ENCODE measurements at places on chromosomes 3 and 15. TPM values are rescaled to one million over a fixed set of nuclear protein-coding genes. Genes with fewer than 3 reads are reported as not detected.

DNA sequence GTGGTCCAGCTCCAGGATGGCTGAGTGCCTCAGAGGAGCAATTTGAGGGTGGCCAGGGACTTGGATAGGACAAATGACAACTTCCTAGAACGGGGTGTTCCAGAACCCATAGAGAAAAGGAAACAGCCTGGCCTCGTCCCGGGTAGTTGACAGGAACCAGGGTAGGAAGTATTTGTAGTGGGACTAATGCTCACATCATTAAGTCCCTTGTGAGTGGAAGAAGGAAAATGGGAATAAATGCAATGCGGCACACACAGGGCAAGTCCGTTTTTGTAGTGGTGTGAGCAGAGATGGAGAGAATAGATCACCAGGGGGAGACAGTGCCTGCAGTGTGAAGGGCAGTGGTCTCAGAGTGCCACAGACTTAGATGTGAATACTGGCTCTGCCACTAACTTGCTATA, 19.6 kb downstream of the TIMP4 start:
- peak; percentile 53 for DNase-seq

Gene CILP
- not detected for total RNA-seq

Gene ACSBG1
- 3.9 TPM for total RNA-seq

GRCh38 chr3:165644331-165644730, 192.9 kb downstream of the BCHE start:
- DNase-seq, result no peak

DNA sequence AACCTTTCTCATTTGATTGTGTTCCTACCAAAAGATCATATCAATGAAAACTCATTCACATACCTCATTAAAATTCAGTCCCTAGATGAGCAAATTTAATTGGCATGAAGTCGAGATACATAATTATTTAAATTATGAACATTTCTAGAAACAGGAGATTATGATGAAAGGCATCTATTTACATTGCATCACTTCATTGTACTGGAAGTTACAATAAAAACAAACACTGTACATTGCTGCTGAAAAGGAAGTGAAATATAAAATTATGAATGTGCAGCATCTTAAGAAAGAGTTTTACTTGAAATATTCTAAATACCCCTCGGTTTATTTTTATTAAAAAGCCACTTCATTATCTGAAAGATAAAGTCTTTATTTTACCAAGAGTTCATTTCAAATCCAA, 163.4 kb upstream of the ZNF385D start:
- no peak for DNase-seq

Gene MLF1
- 19.8 TPM for total RNA-seq

DNA sequence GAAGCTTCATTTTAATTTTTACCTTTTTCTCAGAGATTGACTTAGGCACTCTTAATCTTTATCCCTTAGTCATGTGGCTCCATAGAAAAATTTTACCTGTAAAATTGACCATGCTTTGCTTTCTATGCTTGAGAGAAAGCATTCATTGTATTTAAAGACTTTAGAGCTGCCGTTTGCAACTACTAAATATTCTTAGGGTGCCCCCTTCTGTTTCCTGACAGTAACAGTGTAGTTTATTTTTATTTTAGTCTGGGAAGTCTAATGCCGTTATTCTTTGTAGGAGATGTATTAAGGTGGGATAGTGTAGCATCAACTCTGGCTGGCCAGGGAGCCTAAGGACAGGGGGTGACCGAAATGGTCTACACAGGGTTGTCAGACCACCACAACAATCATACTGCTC, 84.5 kb upstream of the SYNPR start:
- peak; percentile 8 for DNase-seq

- DNase-seq, result no peak
These were observed 50.8 kb downstream of the RFX7 start for GRCh38 chr15:56192659-56193442.

Measured in H7 (cell line).